ENCODE measurements at places on chromosomes 12 and 14. TPM values are rescaled to one million over a fixed set of nuclear protein-coding genes. Genes with fewer than 3 reads are reported as not detected.

Gene RNF212B
- not detected for total RNA-seq

Gene SCYL2
- 31.5 TPM for total RNA-seq

Gene PFDN5
- total RNA-seq, result 359 TPM

Gene KRT73
- total RNA-seq, result not detected

Gene CARMIL3
- not detected for total RNA-seq
